NCI-H1694 (cell line): ENCODE measurements at places on chromosomes 1 and 21.

DNA sequence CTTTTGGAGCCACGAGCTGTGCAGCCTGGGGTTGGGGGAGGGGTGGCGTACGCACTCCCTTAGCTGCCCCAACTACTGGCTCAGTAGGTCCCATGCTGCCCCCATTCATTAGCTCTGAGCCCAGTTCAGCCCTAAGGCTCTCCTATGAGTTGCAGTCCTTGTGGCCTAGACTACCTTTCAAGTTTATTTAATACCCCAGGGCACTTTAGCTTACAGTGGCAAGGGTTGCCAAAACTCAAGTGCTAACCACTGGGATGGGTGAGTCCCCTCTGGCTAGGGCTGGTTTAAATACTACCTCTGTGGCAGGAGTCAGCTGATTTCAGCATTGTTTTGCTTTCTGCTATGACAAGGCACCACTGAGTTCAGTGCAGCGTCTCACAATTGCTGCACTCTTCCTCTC, 118.2 kb downstream of the ODF2L start:
- DNase-seq, result no peak

GRCh38 chr1:46942086-46942485, 810 bp upstream of the CYP4A11 start:
- no peak for DNase-seq

DNA sequence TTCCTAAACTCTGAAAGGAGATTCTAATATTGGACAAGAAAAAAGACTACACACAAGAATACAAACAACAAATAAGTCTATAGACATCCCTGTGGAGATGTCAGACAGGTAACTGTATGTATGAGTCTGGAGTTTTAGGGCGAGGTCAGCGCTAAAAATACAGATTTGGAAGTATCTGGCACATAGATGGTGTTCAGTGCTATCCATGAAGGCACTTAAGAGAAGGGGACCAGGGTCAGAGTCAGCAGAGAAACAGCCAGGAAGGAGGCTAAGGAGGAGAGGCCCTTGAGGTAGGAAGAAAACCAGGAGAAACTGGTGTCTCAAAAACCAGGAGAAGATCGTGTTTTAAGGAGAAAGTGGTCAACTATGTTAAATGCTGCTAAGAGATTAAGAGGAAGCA, 18.1 kb downstream of the ZMPSTE24 start:
- no peak for DNase-seq

DNA sequence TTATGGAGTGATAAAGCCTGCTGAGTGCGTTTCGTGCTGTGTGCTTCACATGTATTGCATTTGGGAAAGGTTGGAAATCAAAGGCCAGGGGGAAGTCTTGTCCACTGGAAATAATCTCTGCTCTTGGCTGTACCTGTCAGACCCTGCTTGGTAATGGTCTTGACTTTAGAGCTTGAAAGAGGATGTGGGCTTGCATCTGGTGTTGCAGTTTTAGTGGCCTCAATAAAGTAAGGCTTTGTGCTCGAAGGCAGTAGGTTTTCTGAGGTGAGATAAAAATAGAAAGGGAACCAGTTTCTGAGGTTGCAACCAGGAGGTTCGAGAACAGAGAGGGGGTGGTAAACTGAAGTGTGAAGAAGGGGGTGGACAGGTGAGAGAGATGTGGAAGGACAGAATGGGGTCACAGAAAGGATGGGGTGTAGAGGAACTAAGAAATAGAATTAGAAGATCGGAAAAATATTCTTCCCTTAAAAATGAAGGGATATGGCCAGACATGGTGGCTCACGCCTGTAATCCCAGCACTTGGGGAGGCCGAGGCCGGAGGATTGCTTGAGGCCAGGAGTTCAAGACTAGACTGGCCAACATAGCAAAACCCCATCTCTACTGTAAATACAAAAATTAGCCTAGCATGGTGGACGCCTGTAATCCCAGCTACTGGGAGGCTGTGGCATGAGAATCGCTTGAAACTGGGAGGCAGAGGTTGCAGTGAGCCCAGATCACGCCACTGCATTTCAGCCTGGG, 1.5 kb downstream of the S100PBP start:
- DNase-seq, result no peak

GRCh38 chr1:55249646-55250398, 34.7 kb upstream of the USP24 start:
- peak; percentile 1 for DNase-seq
